ENCODE measurements at places on chromosomes 5 and 9.

- peak; percentile 13 for DNase-seq
Observed at GRCh38 chr9:137460363-137461315, 1.5 kb upstream of the NSMF start.

- no peak for DNase-seq
Observed at GRCh38 chr5:8317335-8317734, 448.4 kb downstream of the MTRR start.

DNA sequence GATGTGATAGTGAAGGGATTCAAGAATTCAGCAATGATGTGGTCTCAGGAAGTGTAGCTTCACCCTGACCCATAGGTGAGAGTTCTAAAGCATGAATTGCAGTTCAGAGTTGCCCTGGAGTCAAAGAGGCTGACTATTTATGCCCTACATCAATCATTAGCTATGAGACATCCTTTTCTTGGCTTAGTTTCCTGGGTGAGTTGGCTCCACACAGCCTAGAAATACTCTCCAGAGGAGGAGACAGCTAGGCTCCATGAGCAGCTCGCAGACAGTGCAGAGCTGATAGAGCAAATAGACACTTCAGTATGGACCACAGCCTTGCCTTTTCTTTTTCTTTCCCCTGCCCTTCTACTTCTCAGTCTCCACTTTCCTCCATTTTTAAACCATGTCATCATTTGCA, 1651.8 kb downstream of the MAT2B start:
- DNase-seq, result no peak

DNA sequence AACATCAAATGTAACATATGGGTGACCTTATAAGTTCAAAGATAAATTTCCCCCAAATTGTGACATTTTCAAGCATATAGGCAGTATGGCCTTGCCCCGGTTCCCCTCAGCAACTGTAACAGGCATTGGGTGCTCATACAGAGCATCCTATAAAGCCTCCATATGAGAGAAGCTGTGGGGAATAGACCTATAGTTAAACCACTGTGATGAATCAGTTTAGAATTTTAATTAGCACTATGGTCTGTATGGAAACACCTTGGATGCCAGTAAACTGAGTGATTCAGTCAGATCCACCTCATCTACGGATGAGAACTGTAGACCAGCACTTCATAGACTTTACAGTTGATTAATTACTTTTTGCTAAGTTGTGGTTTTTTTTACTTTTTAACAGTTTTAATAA, 79.4 kb downstream of the ERCC6L2 start:
- DNase-seq, result no peak

DNA sequence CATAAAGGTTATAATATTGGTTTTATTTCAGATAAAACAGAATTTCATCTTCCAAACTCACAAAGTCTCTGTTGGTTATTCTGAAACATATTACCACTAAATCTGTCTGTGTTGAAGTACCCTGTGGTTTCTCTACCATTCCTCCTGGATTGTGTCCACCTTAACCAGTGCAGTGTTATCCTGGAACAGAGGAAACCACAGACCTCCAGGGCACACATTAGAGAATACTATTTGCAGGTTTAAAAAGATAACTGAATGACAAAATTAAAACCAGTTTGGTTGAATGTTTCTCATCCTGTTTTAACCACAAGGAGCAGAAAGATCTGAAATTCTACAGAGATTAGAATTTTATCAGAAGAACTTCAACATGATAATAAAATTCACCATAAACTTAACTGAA, 251.8 kb downstream of the CWC27 start:
- DNase-seq, result no peak

DNA sequence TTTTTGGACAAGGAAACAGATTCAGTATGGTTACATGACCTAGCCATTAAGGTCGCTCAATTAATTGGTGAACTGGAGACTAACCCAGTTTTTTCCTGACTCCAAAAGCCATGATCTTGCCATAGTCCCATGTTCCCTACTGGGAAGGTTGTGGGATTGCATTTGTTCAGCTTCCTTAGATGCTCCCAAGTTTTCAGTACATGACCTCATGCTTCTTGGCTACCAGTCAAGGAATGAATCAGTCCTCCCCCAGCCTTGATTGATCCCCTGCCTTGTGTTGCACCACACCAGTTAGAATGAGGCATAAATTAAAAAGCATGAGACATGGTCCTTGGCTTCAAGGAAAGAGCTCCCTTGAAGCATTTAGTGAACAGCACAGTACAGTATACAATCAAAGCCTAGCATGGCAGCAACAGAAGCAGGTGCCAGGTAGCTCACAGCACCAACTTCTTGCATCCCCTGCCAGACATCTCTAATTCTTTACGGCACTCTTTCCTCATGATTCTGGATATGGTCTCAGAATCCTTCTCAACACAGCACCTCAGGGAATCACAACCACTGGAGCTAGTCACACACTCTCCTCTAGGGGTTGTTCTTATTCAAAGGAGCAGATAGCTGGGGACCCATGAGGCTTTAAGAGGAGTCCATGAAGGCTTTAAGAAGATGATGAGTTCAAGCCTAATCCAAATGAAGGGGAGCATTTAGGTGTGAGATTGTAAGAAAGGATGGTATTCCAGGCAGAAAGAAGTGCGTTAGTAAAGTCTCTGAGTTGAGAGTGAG, 295.5 kb upstream of the CLINT1 start:
- no peak for DNase-seq

DNA sequence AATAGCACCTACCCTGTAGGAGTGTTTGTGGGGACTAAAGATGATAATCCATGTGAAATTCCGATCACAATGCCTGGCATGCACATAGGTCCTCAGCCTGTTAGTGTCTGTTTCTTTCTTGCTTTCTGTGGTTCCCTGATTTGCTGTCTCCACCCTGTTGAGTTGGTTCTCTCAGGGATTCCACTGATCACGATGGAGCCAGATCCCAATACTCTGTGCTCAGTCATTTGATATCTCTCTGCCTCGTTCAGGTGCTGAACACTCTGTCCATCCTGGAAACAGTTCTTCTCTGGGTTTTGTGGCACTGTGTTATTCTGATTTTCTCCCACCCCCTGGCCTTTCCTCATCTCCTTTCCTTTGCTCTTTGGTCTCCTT, 60.8 kb downstream of the ARHGAP26 start:
- DNase-seq, result no peak

GRCh38 chr5:58629271-58630159, 46.6 kb downstream of the RAB3C start:
- DNase-seq, result no peak

DNA sequence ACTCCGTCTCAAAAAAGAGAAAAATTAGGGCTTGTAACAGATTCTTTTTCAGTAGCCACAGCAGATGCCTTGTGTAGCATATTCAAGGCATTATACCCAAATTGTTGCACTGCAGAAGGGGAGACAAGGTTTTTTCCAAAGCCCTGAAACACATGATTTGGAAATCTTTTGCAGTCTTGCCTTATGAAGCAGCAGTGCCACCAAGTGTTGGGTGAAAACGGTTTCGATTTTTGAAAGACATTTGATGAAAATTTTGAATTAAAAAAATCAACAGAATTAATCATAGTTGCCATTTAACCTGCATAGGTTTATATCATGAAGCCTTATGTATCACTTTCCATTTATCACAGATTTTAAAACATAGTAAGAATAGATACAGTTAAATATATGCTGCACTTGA, 479.5 kb downstream of the TAF11L14 start:
- no peak for DNase-seq

DNA sequence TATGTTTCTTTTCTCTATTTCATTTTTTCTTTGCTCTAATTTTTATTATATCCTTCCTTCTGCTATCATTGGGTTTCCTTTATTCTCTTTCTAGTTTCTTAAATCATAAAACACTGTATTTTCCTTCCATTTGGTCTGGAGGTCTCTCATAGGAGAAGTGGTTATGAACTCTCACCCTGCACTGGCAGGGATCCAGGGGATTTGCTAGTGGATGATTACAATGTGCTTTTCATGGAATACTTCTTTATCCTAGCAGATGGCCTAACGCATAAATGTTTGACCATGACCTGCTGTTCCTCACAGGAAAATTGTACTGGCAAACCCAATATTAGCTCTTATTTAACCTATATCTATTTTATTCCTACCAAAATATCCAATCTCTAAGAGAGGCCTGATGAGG, 31.5 kb upstream of the SGCD start:
- no peak for DNase-seq

DNA sequence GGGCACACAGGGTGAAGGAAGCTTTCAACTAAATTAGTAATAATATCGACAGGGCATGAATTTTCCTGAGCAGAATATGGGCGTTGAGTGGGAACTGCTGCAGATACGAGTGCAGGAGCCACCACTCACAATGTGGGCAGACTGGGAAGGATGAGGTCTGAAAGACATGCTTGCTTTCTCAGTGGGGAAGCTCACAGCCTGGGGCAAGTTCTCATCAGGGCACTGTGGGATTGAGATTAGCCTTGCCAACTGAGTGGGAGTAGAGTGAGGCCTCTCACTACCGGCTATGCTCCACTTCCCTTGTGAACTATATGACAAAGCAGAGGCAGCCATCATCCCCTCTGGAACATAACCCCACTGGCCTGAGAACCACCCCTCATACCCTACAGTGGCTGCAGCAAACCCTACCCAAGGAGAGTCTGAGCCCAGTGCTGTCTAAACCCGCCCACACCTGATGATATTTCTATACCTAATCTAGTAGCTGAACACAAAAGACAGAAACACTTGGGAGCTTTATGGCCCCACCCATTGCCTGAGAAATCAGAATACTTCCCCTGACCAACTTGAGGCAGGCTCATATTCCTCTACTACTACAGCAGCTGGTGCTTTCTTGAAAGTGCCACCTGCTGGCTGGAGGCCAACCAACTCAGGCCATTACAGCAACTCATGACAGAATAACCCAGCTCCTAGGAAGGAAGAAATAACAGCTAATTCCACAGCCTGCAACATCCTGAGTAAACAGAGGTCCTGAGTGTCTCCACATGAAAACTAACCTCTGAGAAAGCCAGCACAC, 173.7 kb upstream of the SPEF2 start:
- no peak for DNase-seq

DNA sequence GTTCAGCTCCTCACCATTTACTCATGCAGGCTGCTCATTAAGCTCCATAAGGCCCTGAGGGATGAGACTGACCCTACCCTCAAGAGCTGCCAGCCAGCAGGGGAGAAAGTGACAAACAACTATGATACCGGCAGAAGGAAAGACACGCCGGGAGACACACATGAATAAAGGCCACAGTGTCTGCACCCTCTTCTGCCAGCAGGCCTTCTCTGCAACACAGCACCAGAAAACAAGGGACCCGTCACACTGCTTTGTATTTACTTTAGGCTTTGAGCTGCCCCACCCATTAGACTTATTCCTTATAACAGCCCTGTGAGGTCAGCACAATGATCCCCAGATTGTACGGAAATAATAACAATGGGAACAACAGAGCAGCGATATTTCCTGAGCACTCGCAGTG, 7.2 kb downstream of the GABBR2 start:
- DNase-seq, result no peak

- DNase-seq, result no peak
Observed at GRCh38 chr9:34685591-34685990, 5.5 kb downstream of the CCL19 start.

DNA sequence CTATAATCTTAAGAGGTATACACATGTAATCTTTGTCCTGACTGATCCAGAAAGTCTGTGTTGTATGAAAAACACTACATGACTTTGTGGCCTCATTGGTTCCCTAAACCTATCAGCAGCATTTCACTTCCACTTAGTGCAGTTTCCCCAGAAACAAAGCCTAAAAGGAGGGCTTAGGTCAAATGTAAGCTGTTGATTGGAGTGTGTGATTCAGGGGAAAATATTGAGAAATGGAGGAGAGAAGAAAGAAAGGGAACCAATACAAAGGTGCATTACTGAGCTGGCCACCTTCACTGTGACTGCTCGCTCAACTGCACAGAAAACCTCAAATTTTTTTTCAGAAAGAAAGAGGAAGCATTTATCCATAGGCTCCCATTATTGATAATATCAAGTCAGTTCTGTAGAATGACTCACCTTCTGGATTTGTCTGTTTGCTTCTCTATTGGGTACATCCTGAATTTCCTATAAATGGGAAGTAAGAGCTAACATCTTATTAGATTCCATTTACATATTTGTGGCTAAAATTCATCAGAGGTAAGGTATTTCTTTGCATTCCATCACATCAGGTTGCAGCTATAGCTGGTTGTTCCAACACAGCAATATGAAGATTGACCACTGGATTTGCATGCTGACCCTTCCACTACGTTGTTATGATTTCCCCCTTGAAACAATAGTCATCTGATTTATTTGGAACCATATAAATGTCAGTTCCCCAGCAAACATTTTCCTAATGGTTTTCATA, 10.3 kb upstream of the FST start:
- DNase-seq, result no peak
